CD8-positive, alpha-beta memory T cell (primary cell): ENCODE measurements at places on chromosomes 3 and 15. TPM values are rescaled to one million over a fixed set of nuclear protein-coding genes. Genes with fewer than 3 reads are reported as not detected.

- H3K4me3 ChIP-seq: no peak overlapping the region
- no peak for DNase-seq
- no peak overlapping the region for H3K27ac ChIP-seq
- H3K27me3 ChIP-seq: no peaks in the 10 kb centered on the region
These were observed 14.9 kb upstream of the STX19 start for GRCh38 chr3:94043285-94043684.

GRCh38 chr15:77541421-77542181 lies 91.1 kb downstream of the LINGO1 start:
- H3K27me3 ChIP-seq: no peaks in the 10 kb centered on the region
- no peak for DNase-seq
- no peaks in the 10 kb centered on the region for H3K36me3 ChIP-seq
- no peak overlapping the region for H3K4me3 ChIP-seq

Gene PDZRN3
- not detected for total RNA-seq

DNA sequence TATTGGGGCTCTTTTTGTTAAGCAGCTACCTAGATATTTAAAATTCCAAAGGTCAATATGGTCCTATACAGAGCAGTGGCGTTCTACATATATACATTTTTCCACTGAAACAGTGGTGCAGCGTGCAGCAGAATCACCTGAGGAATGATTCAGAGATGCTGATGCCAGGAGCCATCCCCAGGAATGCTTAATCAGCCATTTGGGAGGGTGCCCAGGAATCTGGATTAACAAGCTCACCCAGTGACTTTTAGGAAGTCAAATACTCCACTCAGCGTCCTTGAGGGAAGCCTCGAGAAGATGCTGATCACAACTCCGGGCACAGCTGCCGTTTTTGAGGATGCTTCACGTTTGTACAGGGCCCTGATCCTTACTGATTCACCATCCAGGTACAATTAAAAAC lies 82.6 kb upstream of the ARHGEF3 start:
- H3K27me3 ChIP-seq: no peaks in the 10 kb centered on the region
- no peak for DNase-seq
- H3K4me3 ChIP-seq: no peak overlapping the region
- H3K4me1 ChIP-seq: peaks cover 39% of the 10 kb centered on the region

DNA sequence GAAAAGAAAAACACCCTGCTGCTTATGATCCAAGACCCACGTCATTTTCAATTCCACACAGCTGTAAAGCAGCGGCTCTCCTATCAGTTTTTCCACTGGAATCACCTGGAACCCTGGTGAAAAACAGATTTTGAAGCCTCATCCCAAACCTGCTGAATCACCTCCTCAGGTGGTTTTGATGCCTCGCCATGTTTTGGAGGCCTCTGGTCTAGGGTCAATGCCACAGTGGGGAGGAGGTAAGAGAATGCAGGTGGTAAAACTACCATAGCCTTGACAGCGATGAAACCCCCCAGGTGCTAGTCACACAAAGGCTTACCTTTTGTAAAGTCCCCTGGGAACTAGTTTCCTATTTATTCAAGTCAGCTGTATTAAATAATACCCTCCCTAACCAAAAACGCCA lies 24.8 kb downstream of the MYO1E start:
- DNase-seq: no peak
- no peak overlapping the region for H3K4me3 ChIP-seq
- H3K4me1 ChIP-seq: no peaks in the 10 kb centered on the region

Gene NMNAT3
- total RNA-seq: 1.9 TPM

Gene RYR3
- not detected for total RNA-seq

Gene UPK1B
- total RNA-seq: not detected

DNA sequence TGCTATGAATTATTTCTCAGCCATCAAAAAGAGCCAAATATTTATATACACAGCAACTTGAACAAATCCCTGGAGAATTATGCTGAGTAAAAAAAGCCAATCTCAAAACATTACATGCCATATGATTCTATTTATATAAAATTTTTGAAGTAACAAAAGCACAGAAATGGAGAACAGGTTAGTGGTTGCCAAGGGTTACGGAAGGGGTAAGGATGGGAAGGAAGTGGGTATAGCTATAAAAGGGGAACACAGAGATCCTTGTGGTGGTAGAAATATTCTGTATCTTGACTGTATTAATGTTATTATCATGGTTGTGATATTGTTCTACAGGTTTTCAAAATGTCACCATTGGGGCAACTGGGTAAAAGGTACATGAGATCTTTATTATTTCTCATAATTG lies 62.3 kb upstream of the ASB14 start:
- H3K27ac ChIP-seq: no peak overlapping the region
- DNase-seq: no peak
- H3K36me3 ChIP-seq: no peaks in the 10 kb centered on the region
- H3K4me1 ChIP-seq: no peaks in the 10 kb centered on the region
- no peak overlapping the region for H3K4me3 ChIP-seq
- no peaks in the 10 kb centered on the region for H3K27me3 ChIP-seq

GRCh38 chr3:63961891-63962290 lies 49.7 kb upstream of the SCAANT1 start:
- H3K27me3 ChIP-seq: no peaks in the 10 kb centered on the region
- H3K4me1 ChIP-seq: peaks cover 16% of the 10 kb centered on the region
- H3K27ac ChIP-seq: no peak overlapping the region
- H3K36me3 ChIP-seq: no peaks in the 10 kb centered on the region

DNA sequence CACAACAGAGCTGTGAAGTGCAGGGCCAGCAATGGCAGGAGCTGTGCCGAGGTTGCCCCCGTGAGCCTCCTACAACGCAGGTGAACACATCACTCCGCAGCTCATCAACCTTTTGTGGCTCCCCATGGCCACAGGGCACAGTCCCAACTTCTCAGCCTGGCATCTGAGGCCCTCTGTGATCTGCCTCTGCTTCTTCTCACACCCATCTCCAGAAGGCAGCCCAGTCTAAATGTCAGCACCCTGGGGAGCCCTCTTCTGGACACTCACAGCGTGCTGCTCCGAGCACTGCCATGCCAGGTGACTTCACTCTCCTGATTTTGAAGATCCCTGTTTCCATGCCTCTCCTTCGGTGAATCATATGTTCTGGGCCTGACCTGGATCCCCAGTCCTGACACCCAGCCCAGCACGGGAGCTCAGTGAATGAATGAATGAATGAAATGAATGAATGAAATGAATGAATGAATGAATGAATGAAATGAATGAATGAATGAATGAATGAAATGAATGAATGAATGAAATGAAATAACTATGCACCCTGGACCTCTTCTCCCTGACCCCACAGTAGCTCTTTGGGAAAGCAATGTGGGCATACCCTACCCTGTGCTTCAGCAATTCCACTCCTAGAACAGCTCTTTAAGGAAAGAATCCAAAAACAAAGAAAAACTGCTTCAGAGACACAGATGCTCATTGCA lies 17.9 kb upstream of the SKIC8 start:
- DNase-seq: no peak
- no peaks in the 10 kb centered on the region for H3K36me3 ChIP-seq
- H3K27ac ChIP-seq: no peak overlapping the region
- no peaks in the 10 kb centered on the region for H3K27me3 ChIP-seq
- H3K4me1 ChIP-seq: no peaks in the 10 kb centered on the region

- DNase-seq: no peak
- no peak overlapping the region for H3K4me3 ChIP-seq
- no peaks in the 10 kb centered on the region for H3K4me1 ChIP-seq
- H3K27ac ChIP-seq: no peak overlapping the region
- no peaks in the 10 kb centered on the region for H3K36me3 ChIP-seq
- no peaks in the 10 kb centered on the region for H3K27me3 ChIP-seq
These were observed 9.4 kb downstream of the FILIP1L start for GRCh38 chr3:100104817-100105413.

Gene ACTC1
- total RNA-seq: not detected

DNA sequence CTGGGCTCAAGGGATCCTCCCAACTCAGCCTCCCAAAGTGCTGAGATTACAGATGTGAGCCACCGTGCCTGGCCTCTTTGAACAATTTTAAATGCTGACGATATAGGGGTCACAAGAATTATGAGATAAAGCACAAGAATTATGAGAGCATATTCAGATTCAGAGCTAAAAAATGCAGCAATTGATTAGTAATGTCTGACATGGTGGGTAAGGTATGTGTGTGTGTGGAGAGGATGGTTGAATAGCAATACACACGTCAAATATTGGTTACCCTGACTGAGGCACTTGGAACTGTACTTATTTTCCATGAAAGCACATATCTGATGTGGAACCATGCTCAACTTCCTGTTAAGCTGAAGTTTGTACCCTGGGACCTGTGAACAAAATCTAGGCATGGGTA lies 115.6 kb downstream of the EOMES start:
- H3K4me3 ChIP-seq: no peak overlapping the region
- H3K27me3 ChIP-seq: no peaks in the 10 kb centered on the region
- H3K27ac ChIP-seq: no peak overlapping the region
- no peaks in the 10 kb centered on the region for H3K4me1 ChIP-seq

DNA sequence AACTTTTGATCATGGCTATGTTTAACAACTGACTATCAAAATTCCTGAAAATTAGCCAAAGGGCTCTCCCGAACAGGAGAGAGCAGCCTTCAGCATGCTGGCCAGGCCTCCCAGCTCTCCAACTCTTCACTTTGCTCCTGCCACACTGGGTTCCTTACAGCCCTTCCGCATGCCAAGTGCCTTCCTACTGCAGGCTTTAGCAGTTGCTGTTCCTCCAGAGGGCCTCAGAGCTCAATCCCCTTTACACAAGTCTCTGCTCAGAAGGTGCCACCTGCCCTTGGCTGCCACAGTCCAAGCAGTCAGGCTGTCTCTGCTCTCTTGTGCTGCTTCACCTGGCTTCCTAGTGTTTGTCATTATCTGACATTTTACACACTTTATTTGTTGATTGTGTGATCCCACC lies 553.1 kb upstream of the PPP2R3A start:
- H3K27me3 ChIP-seq: no peaks in the 10 kb centered on the region
- DNase-seq: no peak
- no peak overlapping the region for H3K27ac ChIP-seq

- H3K27ac ChIP-seq: no peak overlapping the region
- H3K36me3 ChIP-seq: no peaks in the 10 kb centered on the region
- no peak overlapping the region for H3K4me3 ChIP-seq
These were observed 11.4 kb downstream of the KCNAB1 start for GRCh38 chr3:156131799-156132198.

DNA sequence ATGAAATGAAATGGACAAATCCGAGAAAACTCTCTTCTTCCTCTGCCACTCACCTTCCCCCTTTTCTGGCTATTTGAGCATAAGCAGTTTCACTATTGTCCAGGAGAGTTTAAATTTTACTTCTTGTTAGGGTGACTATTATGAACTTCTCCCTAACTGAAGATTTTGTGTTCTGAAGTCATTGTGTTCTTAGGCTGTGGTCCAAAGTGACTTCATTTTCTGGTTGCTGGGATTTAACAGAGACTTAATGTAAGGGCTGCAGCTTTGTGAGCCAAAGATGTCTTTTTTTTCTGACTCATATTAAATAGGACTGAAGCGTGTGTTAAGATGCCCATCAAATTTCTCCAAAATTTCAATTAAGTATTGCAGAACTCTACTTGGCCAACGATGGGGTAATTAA lies 46.5 kb upstream of the FSTL1 start:
- H3K27me3 ChIP-seq: no peaks in the 10 kb centered on the region
- no peak overlapping the region for H3K4me3 ChIP-seq
- no peaks in the 10 kb centered on the region for H3K4me1 ChIP-seq
- no peak overlapping the region for H3K27ac ChIP-seq
- H3K36me3 ChIP-seq: no peaks in the 10 kb centered on the region
- no peak for DNase-seq

DNA sequence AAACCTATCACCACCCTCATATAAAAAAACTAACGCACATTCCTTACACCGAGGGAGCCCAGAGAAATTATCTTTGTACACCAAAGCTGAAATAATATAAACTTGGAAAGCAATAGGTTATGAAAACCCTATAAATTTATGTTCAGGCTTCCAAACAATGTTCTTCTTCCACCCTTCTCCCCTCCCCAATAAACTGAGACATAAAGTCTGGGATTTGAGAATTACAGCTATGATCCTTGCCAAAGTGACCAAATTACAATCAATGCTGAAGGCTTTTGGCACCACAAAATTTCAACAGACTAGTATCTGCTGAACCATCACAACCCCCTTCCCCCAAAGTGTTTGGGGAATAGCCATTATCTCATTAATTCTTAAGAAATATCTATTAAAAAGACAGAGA lies 237.8 kb downstream of the FMN1 start:
- no peak overlapping the region for H3K4me3 ChIP-seq
- H3K36me3 ChIP-seq: no peaks in the 10 kb centered on the region
- no peak for DNase-seq

Gene CLDN18
- not detected for total RNA-seq

DNA sequence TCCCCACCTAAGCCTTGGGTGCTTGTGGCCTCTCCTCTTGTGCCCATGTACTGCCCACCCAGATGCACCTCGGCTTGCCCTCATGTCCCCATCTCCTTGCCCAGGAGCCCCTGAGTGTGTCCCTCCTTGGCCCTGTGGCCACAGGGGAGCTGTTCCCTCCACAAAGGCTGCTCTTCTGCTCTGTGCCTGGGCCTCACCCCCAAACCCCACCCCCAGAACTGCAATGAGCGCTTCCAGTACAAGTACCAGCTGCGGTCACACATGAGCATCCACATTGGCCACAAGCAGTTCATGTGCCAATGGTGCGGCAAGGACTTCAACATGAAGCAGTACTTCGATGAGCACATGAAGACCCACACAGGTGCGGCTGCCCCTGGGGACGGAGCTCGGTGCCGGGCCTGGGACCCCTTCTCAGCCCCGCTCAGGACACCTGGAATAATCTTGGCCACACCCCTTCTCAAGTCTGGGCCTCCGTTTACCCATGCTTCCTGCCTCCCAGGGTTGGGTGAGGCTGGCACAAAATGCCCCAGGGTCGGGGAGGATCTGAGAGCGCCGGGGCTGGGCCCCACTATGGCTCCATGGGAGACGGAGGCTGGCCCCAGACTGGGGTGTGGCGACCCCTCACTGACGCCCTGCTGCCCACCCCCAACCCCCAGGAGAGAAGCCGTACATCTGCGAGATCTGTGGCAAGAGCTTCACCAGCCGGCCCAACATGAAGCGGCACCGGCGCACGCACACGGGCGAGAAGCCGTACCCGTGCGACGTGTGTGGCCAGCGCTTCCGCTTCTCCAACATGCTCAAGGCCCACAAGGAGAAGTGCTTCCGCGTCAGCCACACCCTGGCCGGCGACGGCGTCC lies 10.3 kb downstream of the ZBTB47 start:
- H3K27me3 ChIP-seq: no peaks in the 10 kb centered on the region
- no peaks in the 10 kb centered on the region for H3K36me3 ChIP-seq
- no peaks in the 10 kb centered on the region for H3K4me1 ChIP-seq
- no peak for DNase-seq
- no peak overlapping the region for H3K4me3 ChIP-seq
- H3K27ac ChIP-seq: no peak overlapping the region

GRCh38 chr3:101228441-101228840 lies 91.9 kb downstream of the IMPG2 start:
- H3K4me1 ChIP-seq: no peaks in the 10 kb centered on the region
- H3K27me3 ChIP-seq: no peaks in the 10 kb centered on the region
- DNase-seq: no peak
- H3K4me3 ChIP-seq: no peak overlapping the region
- H3K27ac ChIP-seq: no peak overlapping the region

Gene BLM
- 37.6 TPM for total RNA-seq

DNA sequence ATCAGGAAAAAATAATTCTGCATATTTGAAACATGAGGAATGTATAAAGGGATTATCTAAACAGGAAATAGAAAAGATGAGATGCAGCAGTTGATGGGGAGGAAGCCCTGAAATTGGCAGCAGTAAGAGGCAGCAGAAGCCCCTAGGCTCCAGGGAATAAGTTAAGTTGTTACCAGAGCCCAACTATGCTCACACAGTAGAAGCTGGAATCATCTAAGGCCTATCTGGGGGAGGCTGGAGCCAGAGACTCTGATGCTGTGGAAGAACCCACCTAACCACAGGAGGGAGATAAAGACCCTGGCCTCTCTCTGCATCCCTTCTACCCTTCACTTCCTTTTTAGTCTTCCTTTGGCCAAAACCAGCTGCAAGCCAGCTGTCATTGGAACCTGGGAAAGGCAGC lies 519.7 kb downstream of the DIPK2A start:
- H3K4me3 ChIP-seq: no peak overlapping the region
